ENCODE measurements at places on chromosomes 11 and 22. TPM values are rescaled to one million over a fixed set of nuclear protein-coding genes. Genes with fewer than 3 reads are reported as not detected.

DNA sequence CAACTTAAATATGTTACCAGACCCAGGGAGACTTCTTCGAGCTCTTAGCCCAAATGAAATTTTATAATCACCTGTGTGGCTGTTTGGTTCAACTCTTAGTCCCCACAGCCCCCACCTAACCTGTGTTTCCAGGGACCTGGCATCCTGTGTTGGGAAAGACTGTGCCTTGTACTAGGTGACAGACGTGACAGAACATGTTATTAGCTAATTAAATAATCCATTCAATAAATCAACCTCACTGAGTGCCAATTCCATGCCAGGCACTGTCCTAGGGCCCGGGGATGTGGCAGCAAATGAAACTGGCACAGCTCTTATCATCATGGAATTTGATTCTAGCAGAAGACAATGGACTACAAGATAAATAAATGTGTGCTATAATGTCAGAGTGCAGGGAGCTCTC, 431.9 kb downstream of the MIAT start:
- no peak for DNase-seq
- H3K36me3 ChIP-seq = no peaks in the 10 kb centered on the region

DNA sequence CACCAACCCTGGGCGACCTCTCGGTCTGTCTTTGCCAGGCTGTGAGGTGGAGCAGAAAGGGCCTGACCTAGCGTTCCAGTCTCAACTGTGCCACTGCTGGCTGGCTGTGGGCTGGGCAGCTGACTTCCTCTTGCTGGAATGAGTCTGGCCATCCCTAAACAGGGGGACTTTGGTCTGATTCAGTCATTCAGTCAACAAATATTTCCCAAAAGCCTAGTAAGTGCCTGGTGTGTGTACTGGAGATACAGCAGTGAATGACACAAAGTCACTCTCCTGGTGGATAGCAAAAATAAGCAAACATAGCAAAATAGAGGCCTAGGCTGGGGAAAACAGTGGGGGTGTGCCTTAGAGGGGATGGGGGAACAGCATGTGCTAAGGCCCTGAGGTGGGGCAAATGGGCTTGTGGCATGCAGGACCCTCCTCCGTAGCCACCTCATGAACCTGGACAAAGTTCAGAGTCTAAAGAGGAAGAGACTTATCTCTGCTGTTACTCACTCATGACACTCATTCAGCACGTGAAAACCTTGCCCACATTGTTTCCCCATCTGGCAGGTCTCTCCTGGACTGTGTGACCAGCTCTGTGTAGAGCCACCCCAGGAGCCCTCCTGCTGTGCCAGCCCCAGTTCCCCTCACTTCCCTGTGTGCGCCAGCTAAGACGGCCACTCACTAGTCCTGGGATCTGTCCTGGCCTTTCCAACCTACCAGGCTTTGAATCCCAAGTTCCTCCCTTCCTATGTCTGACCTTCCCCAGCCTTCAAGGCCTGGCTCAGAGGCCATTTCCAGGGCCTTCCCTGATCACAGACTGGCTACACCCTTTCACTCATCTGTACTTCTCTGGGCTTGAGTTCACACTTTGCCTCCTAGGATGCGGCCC, 4.7 kb downstream of the GUCD1 start:
- no peak overlapping the region for H3K4me3 ChIP-seq
- no peaks in the 10 kb centered on the region for H3K27me3 ChIP-seq
- no peak overlapping the region for H3K27ac ChIP-seq
- no peak for DNase-seq

STK33 gene
- total RNA-seq = not detected

GRCh38 chr11:62853279-62853965, 14.0 kb upstream of the WDR74 start:
- H3K4me1 ChIP-seq = peaks cover 15% of the 10 kb centered on the region
- H3K4me3 ChIP-seq = no peak overlapping the region
- H3K36me3 ChIP-seq = peaks cover 20% of the 10 kb centered on the region
- no peak overlapping the region for H3K27ac ChIP-seq
- H3K27me3 ChIP-seq = no peaks in the 10 kb centered on the region

DNA sequence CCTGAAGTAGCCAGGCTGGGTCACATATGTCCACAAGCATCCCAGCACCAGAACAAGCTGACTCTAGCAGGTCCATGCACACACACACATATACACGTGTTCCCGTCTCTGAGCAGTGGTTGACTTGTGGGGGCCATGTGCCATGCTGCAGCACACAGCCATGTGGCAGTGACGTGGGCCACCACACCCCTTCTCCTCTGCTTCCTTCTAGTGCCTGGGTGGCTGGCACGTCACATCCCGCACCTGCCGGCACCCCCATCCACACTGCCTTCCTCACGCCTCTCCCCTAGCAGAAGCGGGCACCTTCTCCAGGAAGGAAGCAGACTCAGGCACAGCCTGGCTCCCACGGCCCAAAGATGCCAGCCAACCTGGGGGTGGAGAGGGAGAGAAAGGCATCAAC, 9.5 kb downstream of the SYT7 start:
- H3K27me3 ChIP-seq = peaks cover 9% of the 10 kb centered on the region
- H3K27ac ChIP-seq = no peak overlapping the region
- no peak overlapping the region for H3K4me3 ChIP-seq
- no peaks in the 10 kb centered on the region for H3K36me3 ChIP-seq

- no peaks in the 10 kb centered on the region for H3K4me1 ChIP-seq
- no peaks in the 10 kb centered on the region for H3K27me3 ChIP-seq
- H3K36me3 ChIP-seq = no peaks in the 10 kb centered on the region
- no peak for DNase-seq
Measured at GRCh38 chr11:93017821-93018690, 48.6 kb downstream of the MTNR1B start.

OR8D4 gene
- not detected for total RNA-seq

Data from ascending aorta (tissue), 2 donors.